ENCODE measurements at places on chromosomes 11 and 22.

- no peak for DNase-seq
Measured at GRCh38 chr11:60336767-60337391, 9.8 kb downstream of the MS4A6E start.

- no peak for DNase-seq
Measured at GRCh38 chr11:121540627-121541026, 87.9 kb upstream of the SORL1-AS1 start.

- DNase-seq: no peak
Measured at GRCh38 chr22:24506802-24507438, 11.8 kb downstream of the UPB1 start.

GRCh38 chr11:2779981-2780849, 80.4 kb upstream of the KCNQ1OT1 start:
- DNase-seq: no peak

- no peak for DNase-seq
Measured at GRCh38 chr11:77074626-77075221, 8.0 kb downstream of the CAPN5 start.

DNA sequence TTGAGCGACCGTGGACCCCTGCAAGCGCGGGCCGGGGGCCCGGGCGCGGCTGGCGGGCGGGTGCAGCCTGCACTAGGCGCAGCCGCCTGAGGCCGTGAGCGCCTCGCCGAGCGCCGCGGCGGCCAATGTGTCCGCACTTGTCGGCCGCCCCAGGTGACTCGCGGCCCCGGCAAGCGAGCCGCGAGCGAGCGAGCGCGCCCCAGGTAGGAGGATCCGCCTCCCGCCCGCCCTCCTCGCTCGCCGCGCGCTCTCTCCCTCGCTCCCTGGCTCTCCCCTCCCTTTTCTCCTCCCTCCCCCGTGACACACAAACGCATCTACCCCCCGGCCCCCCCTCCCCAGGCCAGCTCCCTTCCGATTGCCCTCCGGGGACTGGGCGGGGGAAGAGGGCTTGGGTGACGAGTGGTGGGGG, at the start of gene WNT7B:
Gene WNT7B, minus strand, starts transcription at position 160 of the 409 bp plus-strand sequence. CDS start 408 bp downstream, outside the sequence.
- no peak for DNase-seq

- no peak for DNase-seq
Measured at GRCh38 chr11:2806351-2807024, 79.1 kb downstream of the CDKN1C start.

GRCh38 chr11:115503083-115503885, 931 bp downstream of the CADM1 start:
- DNase-seq: no peak

GRCh38 chr11:77381729-77382665, 80.5 kb upstream of the GDPD4 start:
- no peak for DNase-seq
